ENCODE measurements at places on chromosomes 12 and 14. TPM values are rescaled to one million over a fixed set of nuclear protein-coding genes. Genes with fewer than 3 reads are reported as not detected.

Gene KRT3
- total RNA-seq = not detected

Gene TEX22
- 2.6 TPM for total RNA-seq

GRCh38 chr12:1565172-1565571, 29.2 kb downstream of the FBXL14 start:
- H3K4me3 ChIP-seq = no peak overlapping the region
- H3K36me3 ChIP-seq = no peaks in the 10 kb centered on the region

DNA sequence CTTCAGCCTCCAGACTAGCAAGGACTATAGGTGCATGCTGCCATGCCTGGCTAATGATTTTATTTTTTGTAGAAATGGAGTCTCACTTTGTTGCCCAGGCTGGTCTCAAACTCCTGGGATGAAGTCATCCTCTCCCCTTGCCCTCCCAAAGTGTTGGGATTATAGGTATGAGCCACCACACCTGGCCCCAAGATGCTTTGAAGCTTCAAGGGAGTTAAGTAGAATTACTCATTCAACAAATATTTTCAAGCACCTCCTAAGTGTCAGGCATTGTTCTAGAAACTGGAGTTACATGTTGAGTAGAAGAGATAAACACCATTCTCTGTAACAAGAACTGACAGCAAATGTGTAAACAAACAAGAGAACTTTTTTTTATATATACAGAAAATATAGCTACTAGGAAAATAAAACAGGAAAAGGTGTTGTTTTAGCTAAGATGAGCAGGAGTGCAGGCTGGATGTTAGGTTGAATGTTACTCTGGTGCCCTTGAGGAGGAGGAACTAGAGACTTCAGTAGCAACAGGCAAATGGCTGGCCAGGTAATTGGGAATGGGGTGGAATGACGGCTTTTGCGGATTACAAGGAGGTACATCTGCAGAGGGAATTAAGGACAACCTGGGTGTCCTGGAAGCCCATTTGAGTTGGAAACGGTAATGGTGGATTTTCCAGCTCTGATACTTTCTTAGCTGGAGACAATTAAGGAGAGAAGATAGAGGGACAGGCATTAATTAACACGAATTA, 32.0 kb upstream of the CFAP54 start:
- H3K27ac ChIP-seq = no peak overlapping the region
- no peaks in the 10 kb centered on the region for H3K27me3 ChIP-seq
- no peak for DNase-seq
- H3K4me1 ChIP-seq = peaks cover 3% of the 10 kb centered on the region

DNA sequence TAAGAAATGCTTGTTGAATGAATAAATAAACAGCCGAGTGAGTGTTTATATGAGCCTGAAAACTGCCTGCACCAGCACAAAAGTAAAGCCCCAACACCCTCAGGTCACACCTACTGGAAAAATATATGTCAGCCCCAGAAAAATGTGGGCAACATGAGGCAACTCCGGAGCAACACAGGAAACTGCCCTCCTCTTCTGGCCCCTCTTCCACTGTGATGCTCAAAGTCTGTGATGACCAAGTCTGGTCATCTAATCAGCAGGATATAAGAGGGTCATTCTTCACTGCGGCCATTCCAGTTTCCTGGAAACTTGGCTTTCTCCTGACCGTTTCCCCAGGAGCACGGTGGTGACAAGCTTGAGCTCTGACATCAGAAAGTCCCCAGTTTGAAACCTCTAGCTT, 159.6 kb upstream of the PZP start:
- H3K4me1 ChIP-seq = peaks cover 49% of the 10 kb centered on the region
- peaks cover 47% of the 10 kb centered on the region for H3K27me3 ChIP-seq
- peaks cover 10% of the 10 kb centered on the region for H3K36me3 ChIP-seq
- no peak overlapping the region for H3K4me3 ChIP-seq
- no peak overlapping the region for H3K27ac ChIP-seq
- no peak for DNase-seq

GRCh38 chr12:38662829-38663228, 242.6 kb downstream of the CPNE8 start:
- no peaks in the 10 kb centered on the region for H3K27me3 ChIP-seq
- no peaks in the 10 kb centered on the region for H3K4me1 ChIP-seq
- peaks cover 4% of the 10 kb centered on the region for H3K36me3 ChIP-seq
- H3K4me3 ChIP-seq = no peak overlapping the region

DNA sequence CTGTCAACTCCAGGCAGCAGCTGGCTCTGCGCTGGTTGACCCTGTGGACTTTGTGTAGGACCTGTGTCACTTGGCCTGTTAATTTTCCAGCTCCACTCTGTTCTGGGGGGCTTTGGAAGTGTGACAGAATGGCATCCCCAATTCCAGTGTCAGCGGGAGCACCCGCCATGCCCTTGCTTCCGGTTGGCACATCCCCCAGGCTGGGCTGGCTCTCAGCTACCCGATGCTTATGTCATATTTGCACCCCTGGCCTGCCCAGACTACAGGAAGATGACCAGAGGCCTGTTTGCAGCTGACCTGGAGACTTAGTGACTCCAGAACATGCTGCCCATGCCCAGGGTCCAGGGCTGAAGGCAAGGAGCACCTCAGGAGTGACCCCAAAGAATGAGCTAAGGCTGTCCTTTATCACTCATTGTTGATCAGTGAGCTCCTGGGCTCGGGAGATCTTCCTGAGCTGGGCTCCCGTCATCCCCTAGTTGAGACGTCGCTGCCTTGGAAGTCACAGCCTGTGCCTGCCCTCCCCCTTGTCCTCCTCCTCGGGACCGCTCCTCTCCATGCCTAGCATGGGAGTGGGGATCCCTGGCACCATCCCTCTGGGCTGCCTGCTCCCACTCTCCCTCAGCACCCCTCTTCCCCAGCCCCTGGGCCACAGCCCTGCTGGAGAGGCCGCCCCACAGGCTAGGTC, 163.4 kb upstream of the RTL1 start:
- H3K4me1 ChIP-seq = no peaks in the 10 kb centered on the region
- H3K27ac ChIP-seq = no peak overlapping the region
- H3K36me3 ChIP-seq = no peaks in the 10 kb centered on the region

- no peaks in the 10 kb centered on the region for H3K36me3 ChIP-seq
- no peaks in the 10 kb centered on the region for H3K27me3 ChIP-seq
- H3K4me1 ChIP-seq = no peaks in the 10 kb centered on the region
- no peak overlapping the region for H3K4me3 ChIP-seq
These were observed 186.8 kb downstream of the TTC7B start for GRCh38 chr14:90629471-90629870.

DNA sequence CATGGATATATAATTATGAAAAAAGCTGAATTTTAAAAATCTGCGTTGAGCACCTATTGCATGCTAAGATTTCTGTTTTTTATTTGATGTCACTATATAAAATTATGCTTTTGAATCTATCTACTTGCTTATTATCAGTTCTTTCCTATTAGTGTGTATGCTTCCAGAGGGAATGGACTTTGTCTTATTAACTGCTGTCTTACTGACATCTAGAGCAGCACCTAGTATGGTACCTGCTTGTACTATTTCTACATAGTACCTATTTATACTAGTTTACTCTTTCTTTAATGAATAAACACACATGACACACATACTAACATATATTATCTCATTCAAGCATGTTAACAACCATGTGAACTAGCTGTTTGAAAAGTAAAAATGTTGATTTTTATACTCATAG, 38.6 kb upstream of the PIK3C2G start:
- H3K27me3 ChIP-seq = no peaks in the 10 kb centered on the region
- no peaks in the 10 kb centered on the region for H3K36me3 ChIP-seq
- no peak overlapping the region for H3K4me3 ChIP-seq
- no peaks in the 10 kb centered on the region for H3K4me1 ChIP-seq
- H3K27ac ChIP-seq = no peak overlapping the region

GRCh38 chr12:113960030-113960429, 6.1 kb downstream of the RBM19 start:
- H3K27ac ChIP-seq = no peak overlapping the region
- H3K4me3 ChIP-seq = no peak overlapping the region
- DNase-seq = no peak

DNA sequence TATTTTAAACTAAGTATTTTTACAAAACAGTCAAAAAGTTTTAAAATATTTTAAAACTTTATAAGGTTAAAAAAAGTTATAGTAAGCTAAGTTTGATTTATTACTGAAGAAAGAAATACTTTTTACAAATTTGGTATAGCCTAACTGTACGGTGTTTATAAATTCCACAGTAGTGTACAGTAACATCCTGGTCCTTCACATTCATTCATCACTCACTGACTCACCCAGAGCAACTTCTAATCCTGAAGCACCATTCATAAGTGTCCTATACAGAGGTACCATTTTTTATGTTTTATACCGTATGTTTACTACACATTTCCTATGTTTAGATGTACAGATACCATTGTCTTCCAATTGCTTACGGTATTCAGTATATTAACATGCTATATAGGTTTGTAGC, 170.0 kb downstream of the KLHL28 start:
- H3K4me1 ChIP-seq = no peaks in the 10 kb centered on the region
- no peak overlapping the region for H3K27ac ChIP-seq
- peaks cover 5% of the 10 kb centered on the region for H3K27me3 ChIP-seq
- no peak overlapping the region for H3K4me3 ChIP-seq
- no peak for DNase-seq

DNA sequence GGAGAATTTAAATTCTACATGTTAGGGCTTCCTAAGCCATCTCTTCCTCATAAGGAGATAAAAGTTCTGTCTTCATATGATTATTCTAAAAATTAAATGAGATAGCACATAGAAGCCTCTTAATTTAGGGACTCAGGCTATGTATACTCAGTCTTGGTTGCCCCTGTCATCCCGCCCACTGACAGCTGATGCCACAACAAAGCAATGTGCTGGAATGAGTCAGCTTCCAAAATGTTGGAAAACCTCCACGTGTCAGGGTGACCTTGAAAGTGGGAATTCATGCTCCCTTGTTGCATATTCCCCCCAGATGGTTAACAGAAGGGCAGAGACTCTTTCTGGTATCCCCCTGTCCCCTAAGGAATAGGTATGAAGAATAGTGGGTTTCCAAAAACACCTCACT, 238.0 kb upstream of the DDHD1 start:
- H3K4me3 ChIP-seq = no peak overlapping the region
- no peaks in the 10 kb centered on the region for H3K36me3 ChIP-seq
- no peaks in the 10 kb centered on the region for H3K4me1 ChIP-seq
- DNase-seq = no peak

Measured in activated CD4-positive, alpha-beta memory T cell treated with anti-CD3 and anti-CD28 coated beads, Interleukin-2, amount 10 ng/mL, durations not matched to agents 7 days and 5 days (primary cell).